CD4-positive, alpha-beta T cell treated with Interleukin-15 for 4 hours (primary cell): ENCODE measurements at places on chromosomes 7 and 10.

- no peak for DNase-seq
Measured at GRCh38 chr7:84629640-84630318, 435.2 kb upstream of the SEMA3A start.

GRCh38 chr10:109862041-109862440 is 61.3 kb downstream of the XPNPEP1 start:
- no peak for DNase-seq

DNA sequence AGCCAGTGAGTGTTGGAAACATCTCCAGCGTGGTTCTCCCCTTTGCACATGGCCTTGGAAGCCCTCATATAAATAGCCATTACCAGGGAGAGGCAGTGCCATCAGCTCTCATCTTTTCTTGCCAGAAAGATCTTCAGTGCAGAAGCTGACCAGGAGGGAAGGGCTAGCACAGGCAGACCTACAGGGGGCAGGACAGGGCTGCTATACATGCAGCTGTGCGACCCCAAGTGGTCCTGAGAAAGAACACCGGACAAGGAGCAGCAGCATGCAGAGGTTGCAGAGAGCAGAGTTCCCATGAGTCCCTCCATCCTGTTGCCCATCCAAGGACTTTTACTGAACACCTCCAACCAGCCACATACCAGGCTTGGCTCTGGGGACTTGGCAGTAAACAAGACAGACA is 17.1 kb downstream of the GRID1 start:
- DNase-seq, result no peak

GRCh38 chr7:28002638-28003037 is 178.0 kb downstream of the JAZF1 start:
- DNase-seq, result no peak

- DNase-seq, result peak; percentile 11
Measured at GRCh38 chr7:36396150-36396549, 6.5 kb downstream of the ANLN start.

GRCh38 chr7:106112118-106112971 is at the start of gene SYPL1:
TSS of gene SYPL1 (minus strand) at chr7:106112312. CDS start at chr7:106112208, 104 bp downstream.
- peak; percentile 93 for DNase-seq

DNA sequence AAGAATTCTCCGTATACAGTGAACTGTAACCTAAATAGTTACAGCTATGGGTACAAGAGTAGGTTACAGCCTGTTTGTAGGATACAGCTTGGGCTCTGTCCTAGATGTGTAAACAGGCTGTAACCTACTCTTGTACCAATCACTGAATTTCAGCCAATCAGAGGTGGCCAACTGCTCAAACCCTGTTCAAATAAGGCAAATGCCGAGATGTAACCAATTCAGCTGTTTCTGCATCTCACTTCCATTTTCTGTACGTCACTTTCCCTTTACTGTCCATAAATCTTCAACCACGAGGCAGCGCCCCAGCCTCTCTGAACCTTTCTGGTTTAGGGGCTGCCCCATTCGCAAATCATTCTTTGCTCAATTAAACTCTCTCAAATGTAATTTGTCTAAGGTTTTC is 8.3 kb upstream of the MMP21 start:
- DNase-seq, result no peak

DNA sequence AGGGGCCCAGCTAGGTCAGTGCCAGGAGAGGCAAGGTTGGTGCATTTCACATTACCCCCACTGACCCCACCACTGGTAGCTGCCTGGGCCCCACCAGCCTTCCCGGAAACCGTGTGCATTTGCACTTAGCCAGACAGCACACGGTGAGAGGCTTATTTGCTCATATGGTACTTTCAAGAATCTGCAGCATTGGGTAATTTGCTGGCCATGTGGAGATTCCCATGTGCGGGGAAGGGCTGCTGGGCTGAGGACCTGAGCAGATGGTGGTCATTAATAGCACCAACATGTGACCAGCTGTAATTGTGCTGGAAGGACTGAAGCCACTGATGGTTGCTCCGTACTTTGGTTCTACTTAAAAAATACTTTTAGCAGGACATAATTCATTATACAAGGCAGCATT is 323.8 kb downstream of the DPP6 start:
- no peak for DNase-seq

DNA sequence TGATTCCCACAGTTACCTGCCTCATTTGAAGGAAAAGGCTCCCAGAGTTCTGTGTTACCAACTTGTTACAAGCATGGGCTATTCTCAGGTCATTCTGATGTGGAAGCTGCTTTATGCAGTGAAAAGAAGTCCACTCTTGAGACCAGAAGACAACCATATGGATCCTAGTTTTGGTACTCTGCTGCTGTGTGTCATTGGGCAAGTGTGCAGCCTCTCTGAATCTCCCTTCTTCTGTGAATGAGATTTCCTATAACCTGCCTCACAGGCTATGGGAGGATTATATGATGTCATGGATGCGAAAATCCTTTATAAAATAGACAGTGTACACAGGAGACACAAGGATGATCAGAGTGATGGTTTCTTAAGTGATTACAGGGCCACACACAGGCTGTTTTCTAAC is 166.1 kb downstream of the ARID5B start:
- no peak for DNase-seq

GRCh38 chr10:33819206-33819605 is 484.7 kb upstream of the NRP1 start:
- no peak for DNase-seq

GRCh38 chr10:77547307-77548050 is 90.1 kb downstream of the KCNMA1 start:
- DNase-seq, result no peak

GRCh38 chr10:70690589-70690988 is 18.3 kb downstream of the ADAMTS14 start:
- no peak for DNase-seq
